Prostate gland (tissue), 2 donors: ENCODE measurements at places on chromosomes 3 and 15.

- DNase-seq, result no peak
Measured at GRCh38 chr3:49257187-49257586, 19.8 kb downstream of the C3orf62 start.

DNA sequence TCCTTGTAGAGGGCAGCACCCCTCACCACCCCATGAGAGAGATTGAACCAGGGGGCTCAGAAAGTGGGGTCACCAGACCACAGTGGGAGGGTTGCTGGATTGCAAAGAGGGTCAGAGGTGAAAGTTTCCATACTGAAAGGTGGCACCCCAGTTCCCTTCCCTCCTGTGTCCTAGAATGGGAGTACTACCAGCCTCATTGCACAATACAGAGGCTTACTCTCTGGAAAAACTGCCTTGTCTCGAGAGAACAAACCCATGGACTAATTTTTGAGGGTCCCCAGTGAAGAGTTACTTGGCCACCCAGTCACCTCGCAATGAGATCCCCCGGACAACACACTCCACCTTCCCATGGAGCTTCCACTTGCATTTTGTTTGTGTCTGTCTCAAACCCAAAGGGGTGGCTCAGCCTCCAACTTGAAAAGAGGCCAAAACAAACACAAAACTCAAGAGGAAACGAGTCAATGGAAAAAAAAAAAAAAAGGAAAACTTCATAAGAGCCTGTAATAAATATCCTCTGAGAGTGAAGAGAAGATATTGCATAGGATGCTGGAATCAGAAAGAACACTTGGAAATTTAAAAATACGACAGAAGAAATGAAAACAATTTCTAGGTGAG lies 18.6 kb downstream of the MESP2 start:
- DNase-seq, result no peak

DNA sequence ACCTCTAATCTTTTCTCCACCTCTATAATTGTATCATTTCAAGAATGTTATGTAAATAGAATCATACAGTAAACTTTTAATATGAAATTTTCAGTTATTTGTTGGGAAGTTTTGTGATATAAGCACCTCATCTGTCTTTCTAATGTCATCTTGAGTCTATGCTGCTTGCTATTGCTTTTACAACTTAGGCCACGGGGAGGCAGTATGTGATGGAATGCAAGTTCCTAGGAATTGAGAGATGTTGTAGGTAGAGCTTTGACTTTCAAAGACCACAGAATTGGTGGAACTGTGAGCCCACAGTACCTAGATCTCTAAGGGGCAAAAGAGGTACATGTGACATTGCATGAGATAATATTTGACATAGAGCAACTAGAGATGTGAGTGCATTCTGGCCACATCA lies 328.3 kb downstream of the MFSD1 start:
- DNase-seq, result no peak

- no peak for DNase-seq
Measured at GRCh38 chr3:55270976-55271375, 216.1 kb downstream of the WNT5A start.

GRCh38 chr3:115761927-115762305 lies 138.6 kb downstream of the GAP43 start:
- no peak for DNase-seq

DNA sequence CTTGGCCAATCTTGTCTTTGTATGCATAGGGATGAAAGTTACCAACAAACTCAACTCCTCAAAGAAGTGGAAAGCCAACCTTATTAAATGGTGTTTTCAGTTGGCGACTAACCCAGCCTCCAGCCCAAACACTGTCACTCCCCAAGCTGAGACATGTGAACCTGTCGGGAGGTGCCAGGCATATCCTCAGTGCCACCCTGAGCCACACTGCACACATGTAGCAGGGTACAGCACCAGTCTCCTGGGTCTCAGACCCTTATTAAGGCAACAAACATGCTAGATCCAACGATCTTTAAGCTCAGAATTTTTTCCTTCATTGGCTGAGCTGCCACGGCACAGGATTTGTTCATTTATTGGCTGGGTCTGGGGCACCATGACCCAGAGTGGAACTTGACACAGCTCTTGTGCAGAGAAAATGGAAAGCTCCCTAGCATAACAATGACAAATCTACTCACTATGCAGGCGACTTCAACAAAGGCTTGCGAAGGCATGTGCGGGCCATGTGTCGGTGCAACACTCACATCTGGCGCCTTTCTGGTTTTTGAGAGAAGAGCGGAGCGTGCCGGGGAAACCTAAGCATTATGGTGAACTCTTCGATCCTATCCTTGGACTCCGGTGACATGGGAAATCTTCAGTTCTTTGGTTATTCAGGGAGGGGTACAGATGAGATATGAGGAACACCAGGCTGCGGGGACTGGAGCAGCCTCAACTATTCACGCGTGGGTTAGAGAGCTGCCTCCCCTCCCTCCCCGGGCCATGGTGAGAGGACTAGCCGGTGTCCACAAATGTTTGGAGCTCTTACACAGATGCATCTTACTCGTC lies 190.1 kb downstream of the FAM43A start:
- DNase-seq, result no peak

DNA sequence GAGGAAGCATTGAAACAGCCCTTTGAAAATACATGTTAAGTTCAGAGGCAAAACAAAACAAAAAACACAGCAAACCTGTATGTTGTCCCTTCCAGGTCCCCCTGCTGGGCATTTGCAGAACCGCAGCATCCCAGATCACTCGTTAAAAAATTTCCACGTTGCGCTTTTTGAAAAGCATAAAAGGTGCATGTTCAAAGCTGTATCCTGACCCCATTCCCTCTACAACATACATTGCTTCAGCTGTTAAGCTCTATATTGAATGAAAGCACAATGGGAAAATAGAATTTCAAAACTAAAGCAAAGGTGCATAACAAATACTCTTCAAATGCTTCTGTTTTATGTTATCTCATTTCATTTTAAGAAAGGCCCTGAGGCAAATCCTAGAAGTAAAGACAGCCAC lies 328.3 kb downstream of the THSD4 start:
- peak; percentile 55 for DNase-seq

GRCh38 chr3:115660646-115661337 lies 37.5 kb downstream of the GAP43 start:
- DNase-seq, result no peak

DNA sequence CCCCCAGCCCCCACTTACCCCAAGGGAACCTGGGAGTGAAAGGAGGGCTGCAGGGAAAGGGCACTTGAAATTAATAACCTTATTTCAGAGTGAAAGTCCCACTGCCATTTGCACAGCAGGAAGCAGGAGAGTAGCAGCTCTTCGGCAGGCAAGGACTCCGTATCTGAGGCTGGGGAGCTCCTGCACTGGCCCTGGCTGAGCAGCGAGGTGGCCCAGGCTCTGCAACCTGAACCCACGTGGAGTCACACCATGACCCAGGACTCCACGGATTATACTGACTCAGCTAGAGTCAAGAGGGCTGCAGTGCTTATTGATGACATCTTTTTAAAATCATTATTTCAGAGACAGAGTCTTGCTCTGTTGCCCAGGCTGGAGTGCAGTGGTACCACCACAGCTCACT lies 214.5 kb downstream of the XXYLT1 start:
- DNase-seq, result no peak

DNA sequence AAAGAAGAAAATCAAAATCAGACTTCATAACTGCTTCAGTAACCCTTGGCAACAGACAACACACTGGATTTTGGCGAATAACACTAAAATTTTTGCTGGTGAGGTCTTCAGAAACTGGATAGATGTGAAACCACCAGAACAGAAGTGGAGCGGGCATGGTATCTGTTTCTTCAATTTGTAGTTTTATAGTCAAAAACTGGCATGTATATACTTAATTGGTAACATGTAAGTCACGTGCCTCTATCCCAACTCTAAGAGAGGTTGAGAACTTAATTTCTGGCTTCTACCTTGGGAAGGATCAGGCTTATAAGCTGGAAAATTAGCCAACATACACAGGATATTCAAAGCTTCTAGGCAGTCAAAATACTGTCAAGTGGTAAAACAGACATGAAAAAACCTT lies 172.6 kb upstream of the CHL1 start:
- DNase-seq, result no peak

- DNase-seq, result no peak
Measured at GRCh38 chr15:73344056-73344455, 24.7 kb downstream of the HCN4 start.
